ENCODE measurements at places on chromosomes 12 and 14. TPM values are rescaled to one million over a fixed set of nuclear protein-coding genes. Genes with fewer than 3 reads are reported as not detected.

- DNase-seq = no peak
Observed at GRCh38 chr12:66822961-66823360, 144.1 kb upstream of the GRIP1 start.

The OR9K2 gene
- not detected for total RNA-seq

DNA sequence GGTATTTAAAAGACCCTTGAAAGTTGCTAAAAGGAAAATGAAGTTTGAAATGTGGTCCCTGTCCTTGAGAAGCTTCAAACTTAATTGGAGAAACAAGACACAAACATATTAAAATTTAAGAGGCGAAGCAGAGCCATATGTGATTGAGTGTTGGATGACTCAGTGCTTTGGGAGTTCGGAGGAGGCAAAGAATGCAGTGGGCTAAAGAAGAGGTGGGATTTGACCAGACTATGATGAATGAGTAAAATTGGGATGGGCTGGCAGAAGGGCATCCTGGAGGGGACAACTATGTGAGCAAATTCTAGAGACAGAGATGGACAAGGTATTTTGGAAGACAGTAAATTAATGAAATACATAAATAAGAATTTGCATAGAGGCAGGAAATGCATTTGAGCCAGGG, 358.6 kb downstream of the EGLN3 start:
- DNase-seq = no peak

The ALG10B gene
- 13.5 TPM for total RNA-seq

DNA sequence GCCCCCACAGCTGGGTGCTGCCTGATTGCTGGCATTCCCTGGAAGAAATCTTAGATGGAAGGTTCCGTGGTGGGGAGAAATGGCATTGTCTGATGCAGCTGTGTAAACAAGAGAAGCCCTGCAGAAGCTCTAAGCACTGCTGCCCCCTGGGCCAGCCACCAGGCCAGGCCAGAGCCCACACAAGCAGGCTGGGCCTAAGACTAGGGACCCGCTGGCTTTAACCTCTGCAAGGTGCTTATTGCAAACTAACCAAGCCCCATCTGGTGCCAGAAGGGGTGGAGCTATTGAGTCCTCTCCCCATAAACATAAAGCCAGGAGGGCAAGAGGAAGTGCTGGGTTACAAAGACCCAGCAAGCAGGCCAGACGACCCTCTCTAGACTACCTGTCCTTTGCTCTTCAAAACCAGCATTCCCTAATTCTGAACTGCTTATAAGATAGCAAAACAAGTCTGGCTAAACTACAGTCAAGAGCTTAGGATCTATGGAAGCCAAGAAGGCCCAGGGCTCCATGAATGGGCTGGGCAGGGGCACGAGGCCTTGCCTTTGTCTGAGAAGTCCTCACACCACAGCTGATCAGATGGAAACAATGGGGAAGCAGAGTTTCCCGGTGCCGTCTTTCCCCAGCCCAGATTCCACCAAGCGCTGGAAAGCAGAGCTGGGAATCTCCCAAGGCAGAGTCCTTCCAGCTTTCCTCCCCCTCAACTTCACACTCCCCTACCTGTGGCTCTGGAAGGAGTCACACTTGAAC, 28.8 kb downstream of the P2RX4 start:
- no peak for DNase-seq

DNA sequence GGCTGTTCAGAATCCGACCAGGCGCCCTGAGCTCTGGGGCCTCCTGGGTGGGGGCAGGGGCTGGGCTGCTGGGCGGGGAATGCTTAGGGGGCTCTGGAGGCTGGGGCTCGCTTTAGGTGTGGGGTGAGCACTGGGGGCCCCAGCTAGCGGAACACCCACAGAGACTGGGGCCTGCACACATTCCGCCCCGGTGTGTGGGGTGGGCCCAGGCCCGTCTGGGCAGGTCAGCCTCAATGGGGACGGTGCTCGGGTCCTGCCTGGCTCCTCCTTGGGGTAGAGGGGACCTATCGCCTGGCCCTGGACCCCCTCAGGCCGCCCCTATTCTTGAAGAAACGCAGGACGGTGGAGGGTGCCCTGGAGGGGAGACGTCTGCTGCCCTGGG, 364.8 kb downstream of the TMEM121 start:
- peak; percentile 9 for DNase-seq

- DNase-seq = no peak
Observed at GRCh38 chr12:92961949-92962348, 32.9 kb upstream of the EEA1 start.

The RARG gene
- total RNA-seq = 6.4 TPM

GRCh38 chr12:75259143-75259542, 49.5 kb upstream of the KCNC2 start:
- DNase-seq = no peak

DNA sequence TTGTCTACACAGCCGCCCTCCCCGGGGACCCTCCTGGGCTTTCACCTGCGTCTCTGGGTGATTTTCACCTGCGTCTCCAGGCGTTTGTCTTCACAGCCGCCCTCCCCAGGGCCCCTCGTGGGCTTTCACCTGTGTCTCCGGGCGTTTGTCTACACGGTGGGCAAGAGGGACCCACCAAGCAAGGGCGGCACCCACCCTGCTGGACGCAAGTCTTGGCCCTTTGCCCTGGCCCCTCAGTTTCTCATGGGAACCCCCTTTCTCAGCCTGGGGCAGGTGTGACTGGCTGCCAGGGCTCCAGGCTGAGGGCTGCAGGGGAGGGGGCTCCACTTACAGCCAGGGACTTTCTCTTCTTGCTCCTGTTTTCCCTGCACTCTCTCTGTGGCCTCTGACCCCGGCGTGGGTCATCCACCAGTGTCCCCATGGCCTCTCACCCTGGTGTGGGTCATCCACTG, 68.6 kb upstream of the GALNT9 start:
- DNase-seq = no peak

DNA sequence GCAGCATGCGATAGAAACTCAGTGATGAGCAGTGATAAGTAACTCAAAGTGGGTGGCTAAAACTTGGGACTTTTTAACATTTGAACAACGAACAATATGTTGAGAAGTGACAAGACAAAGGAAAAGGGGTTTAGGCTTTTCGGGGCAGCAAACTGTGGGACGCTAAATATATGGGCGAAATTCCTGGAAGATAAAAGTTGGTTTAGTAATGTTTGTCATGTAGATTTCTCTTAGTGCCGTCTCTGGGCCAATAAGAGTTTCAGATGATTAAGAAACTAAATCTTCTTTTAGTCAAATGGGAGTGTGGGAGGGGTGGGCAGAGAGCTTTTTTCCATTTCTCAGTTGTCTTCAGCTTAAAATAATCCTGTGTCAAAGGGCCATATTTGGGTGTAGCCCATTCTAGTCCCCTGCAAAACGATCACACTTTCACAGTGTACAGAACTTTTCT, 41.7 kb upstream of the FUT8 start:
- DNase-seq = no peak

DNA sequence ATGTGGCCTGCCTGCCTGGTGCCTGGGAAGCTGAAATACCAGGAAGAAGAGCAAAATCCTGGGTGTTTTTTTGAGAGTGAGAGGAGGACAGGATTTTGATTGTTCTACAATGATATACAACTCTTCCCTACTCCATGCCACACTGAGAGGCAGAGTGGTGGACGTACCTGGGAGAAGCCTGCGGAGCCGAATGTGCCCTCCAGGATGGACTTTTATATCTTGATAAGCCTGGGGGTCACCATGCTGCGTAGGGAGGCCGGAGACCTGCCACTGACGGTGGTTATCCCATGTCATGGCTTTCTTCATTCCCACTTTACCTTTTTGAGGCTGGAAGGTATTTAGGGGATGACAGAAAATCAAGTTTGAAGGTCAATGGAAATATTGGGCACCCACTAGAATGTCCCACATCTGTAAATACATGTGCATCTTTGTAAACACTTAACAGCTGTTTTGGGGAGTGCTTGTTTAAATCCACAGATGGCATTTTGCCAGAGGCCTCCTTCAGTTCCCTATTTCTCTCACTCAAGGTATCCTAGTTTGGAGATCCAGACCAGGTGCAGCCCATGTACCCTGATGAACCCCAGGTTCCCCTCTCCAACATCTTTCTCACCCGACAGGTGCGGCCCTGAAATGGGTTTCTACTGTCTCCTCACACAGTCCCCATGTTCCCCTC, 1.1 kb upstream of the GLT1D1 start:
- DNase-seq = no peak

GRCh38 chr14:95840094-95840700, 36.4 kb upstream of the TUNAR start:
- DNase-seq = no peak

GRCh38 chr14:31122921-31123320, 84.7 kb downstream of the HECTD1 start:
- DNase-seq = no peak

- DNase-seq = no peak
Observed at GRCh38 chr12:71038960-71039359, 118.4 kb upstream of the PTPRR start.

- no peak for DNase-seq
Observed at GRCh38 chr14:92798811-92799210, 4.7 kb downstream of the GOLGA5 start.

DNA sequence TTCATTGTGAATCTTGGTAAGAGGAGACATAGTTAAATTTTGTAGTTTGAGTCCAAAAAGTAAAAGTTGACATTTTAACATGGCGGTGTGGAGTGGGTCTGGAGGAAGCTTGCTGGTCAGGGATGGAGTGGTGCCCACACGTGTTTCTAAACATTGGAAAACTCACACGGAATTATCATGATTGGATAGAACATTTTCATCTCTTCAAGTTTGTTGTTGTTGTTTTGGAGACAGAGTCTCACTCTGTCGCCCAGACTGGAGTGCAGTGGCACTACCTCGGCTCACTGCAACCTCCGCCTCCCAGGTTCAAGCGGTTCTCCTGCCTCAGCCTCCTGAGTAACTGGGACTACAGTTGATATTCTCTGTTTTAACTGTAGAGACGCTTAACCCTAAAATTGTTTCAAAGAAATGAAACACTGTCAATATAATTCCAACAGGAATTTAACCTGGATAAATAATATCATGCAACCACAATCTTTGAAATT, 502 bp upstream of the MBIP start:
- DNase-seq = no peak

- DNase-seq = no peak
Observed at GRCh38 chr12:28991626-28992025, 157.5 kb upstream of the FAR2 start.

The CSRP2 gene
- 14.1 TPM for total RNA-seq

All from uterus (tissue), 4 donors.